Activated CD4-positive, alpha-beta memory T cell treated with anti-CD3 and anti-CD28 coated beads for 36 hours (primary cell): ENCODE measurements at places on chromosomes 3 and 15. TPM values are rescaled to one million over a fixed set of nuclear protein-coding genes. Genes with fewer than 3 reads are reported as not detected.

The CORO2B gene
- total RNA-seq = 0.19 TPM

The ANKRD63 gene
- not detected for total RNA-seq

GRCh38 chr3:181709537-181710279 lies 2.0 kb upstream of the SOX2 start:
- DNase-seq = peak; percentile 72
- peak overlapping the region; percentile 40 for H3K27ac ChIP-seq
- peaks cover 10% of the 10 kb centered on the region for H3K4me1 ChIP-seq
- H3K36me3 ChIP-seq = peaks cover 6% of the 10 kb centered on the region
- peaks cover 53% of the 10 kb centered on the region for H3K27me3 ChIP-seq
- H3K4me3 ChIP-seq = no peak overlapping the region

DNA sequence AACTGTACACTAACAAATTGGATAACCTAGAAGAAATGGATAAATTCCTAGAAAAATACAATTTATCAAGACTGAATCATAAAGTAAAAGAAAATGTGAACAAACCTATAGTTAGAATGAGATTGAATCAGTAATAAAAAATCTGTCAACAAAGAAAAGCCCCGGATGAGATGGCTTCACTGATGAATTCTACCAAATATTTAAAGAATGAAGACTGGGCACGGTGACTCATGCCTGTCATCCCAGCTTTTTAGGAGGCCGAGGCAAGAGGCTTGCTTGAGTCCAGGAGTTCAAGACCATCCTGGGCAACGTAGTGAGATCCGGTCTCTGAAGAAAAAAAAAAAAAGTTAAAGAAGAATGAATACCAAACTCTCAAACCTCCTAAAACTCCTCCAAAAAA lies 17.7 kb upstream of the AP4E1 start:
- H3K36me3 ChIP-seq = peaks cover 10% of the 10 kb centered on the region
- no peaks in the 10 kb centered on the region for H3K27me3 ChIP-seq
- no peak overlapping the region for H3K4me3 ChIP-seq

GRCh38 chr3:8658306-8659212 lies 14.0 kb upstream of the SSUH2 start:
- H3K36me3 ChIP-seq = no peaks in the 10 kb centered on the region
- DNase-seq = no peak
- H3K27ac ChIP-seq = no peak overlapping the region
- H3K27me3 ChIP-seq = peaks cover 16% of the 10 kb centered on the region

GRCh38 chr3:10419637-10420232 lies 85.7 kb downstream of the ATP2B2 start:
- H3K27me3 ChIP-seq = no peaks in the 10 kb centered on the region
- H3K4me1 ChIP-seq = peaks cover 8% of the 10 kb centered on the region
- no peak overlapping the region for H3K4me3 ChIP-seq
- no peaks in the 10 kb centered on the region for H3K36me3 ChIP-seq
- peak; percentile 66 for DNase-seq

DNA sequence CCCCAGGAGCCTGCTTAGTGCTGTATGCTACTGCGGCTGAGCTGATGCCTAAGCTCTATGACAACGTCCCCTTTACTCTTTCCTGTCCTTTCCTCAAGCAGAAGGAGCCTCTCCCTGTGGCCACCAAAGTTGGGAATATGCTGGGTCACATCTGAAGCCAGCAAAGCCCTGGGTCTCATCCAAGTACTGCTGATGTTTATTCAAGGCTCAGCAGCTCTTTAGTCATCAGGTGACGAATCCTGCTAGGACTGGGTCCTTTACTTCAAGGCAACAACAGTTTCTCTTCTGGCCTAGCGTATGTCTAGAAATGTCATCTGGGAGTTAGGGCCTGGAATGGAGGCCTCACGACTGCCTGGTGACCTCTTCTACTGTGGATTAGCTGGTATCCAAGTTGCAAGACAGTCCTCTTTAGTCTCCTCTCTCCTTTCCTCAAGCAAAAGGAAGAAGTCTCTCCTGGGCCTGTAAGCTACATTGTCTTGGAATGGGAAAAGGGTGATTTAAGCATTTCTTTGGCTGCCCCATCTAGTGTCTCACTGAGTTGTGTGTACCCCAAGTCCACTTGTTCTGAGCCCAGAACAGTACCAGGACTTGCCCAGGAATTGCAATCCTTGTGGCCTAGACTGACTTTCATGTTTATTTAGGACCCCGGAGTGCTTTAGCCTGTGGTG lies 63.9 kb downstream of the TNFAIP8L3 start:
- no peaks in the 10 kb centered on the region for H3K4me1 ChIP-seq
- no peak overlapping the region for H3K4me3 ChIP-seq
- DNase-seq = no peak
- H3K27ac ChIP-seq = no peak overlapping the region

The SLCO2A1 gene
- total RNA-seq = not detected

DNA sequence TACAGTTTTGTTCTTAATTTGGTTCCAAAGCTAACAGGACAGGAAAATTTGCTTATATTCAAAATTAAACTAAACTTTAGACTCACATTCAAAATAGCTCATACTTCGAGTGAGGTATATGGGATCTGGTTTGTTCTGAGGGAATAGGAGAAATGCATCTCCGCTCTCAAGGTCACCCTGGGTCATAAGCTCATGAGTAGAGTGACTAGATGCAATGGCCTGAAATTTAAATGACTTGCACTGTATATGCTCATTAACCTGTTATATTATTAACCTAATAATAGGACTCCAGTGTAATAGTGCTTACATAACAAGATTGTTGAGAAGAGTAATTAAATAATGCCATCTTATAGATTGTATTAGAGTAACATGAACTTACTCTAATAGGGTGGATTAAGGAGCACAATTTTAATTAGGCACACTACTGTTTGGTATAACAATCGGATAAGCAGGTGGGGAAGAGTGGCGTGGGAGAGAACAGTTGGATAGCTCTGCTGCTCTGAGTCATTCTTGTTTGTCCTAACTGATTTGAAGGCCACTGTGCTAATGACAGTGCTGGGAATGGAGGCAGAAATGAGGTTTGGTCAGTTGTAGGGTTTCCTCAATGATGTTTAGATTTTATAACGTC lies 5.2 kb downstream of the NKTR start:
- H3K36me3 ChIP-seq = peaks cover 31% of the 10 kb centered on the region
- no peaks in the 10 kb centered on the region for H3K27me3 ChIP-seq
- DNase-seq = no peak

GRCh38 chr3:72960812-72961518 lies 35.6 kb upstream of the PPP4R2 start:
- H3K27ac ChIP-seq = peak overlapping the region; percentile 35
- no peaks in the 10 kb centered on the region for H3K36me3 ChIP-seq
- no peak overlapping the region for H3K4me3 ChIP-seq
- H3K27me3 ChIP-seq = no peaks in the 10 kb centered on the region
- peak; percentile 55 for DNase-seq

GRCh38 chr3:129952556-129953355 lies 21.8 kb upstream of the TRH start:
- H3K27me3 ChIP-seq = peaks cover 3% of the 10 kb centered on the region
- no peak overlapping the region for H3K4me3 ChIP-seq
- H3K4me1 ChIP-seq = no peaks in the 10 kb centered on the region
- no peak overlapping the region for H3K27ac ChIP-seq
- no peak for DNase-seq
